ENCODE measurements at places on chromosomes 7 and 10.

DNA sequence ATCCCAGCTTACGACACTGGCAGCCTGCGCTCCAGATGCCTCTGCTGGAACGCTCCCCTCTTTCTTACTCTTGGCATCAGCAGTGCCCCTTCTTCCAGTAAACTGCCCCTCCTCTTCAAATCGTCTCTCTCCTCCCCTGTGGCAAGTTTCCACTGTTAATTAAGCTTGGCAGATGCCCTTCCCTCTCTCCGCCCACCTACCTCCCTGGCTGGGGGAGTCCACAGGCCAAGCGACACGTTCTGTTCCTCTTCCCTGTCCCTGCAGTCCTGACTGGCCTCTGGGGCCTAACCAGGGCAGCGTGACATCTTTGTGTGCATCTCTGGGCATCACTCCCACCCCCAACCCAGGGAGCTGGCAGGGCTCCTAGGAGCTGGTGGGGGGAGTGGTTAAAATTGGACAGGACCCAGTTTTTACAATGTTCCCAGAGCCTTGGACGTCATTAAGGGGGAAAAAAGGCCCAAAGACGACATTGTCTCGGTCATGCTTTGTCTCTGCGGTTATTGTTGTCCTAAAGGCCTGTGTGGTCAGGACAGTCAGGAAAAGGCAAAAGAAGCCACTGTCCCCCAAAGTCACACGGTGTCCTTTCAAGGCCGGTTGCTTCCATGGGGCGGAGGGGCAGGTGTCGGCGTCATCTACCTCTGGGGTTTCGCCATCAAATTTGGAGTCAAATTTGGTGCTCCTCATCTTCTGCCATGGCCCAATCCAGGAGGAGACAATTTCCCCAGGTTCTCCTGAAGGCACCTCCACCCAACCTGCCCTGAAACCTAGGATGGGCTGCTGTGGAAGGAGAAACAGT lies 54.2 kb downstream of the DLG5 start:
- no peak for DNase-seq

- no peak for DNase-seq
Observed at GRCh38 chr7:102152672-102153598, 133.7 kb upstream of the SH2B2 start.

GRCh38 chr10:95314192-95314918 lies 23.6 kb upstream of the PDLIM1 start:
- DNase-seq: no peak

DNA sequence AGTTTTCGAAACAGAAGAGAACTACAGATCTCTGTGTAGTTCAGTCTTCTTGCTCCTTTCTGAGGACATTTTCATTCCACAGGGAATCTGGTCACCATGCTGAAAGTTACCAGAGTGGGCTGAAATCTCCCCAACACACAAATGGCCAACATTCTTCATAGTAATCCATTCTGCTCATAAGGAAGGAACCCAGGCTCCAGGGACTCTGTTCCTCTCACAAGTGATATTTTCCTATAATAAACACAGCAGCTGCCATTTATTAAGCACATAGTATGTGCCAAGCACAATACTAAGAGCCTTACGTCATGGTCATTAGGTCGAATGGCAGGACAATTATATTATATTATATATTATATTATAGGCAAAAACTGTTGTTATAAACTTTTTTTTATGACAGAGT lies 109.8 kb downstream of the RAB11FIP2 start:
- DNase-seq: no peak

DNA sequence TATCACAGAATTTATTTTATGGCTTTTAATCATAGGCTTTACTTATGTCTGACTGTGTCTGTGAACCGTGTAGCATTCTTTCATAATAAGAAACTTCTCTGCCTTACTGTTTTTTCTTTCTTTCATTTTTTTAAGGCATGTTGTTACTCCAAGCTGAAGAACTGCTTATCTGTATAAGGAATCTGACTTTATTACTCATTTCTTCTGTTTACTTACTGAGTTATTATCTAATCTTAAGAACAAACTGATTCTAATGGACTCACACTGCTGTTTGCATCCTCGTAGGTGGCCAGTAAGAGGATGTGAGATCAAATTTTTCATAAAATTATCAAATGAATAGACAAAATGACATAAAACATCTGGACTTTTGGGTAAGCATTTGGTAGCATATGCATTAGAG lies 54.7 kb upstream of the DNAJC1 start:
- no peak for DNase-seq

GRCh38 chr7:77802557-77803405 lies 4.2 kb downstream of the PHTF2 start:
- no peak for DNase-seq

DNA sequence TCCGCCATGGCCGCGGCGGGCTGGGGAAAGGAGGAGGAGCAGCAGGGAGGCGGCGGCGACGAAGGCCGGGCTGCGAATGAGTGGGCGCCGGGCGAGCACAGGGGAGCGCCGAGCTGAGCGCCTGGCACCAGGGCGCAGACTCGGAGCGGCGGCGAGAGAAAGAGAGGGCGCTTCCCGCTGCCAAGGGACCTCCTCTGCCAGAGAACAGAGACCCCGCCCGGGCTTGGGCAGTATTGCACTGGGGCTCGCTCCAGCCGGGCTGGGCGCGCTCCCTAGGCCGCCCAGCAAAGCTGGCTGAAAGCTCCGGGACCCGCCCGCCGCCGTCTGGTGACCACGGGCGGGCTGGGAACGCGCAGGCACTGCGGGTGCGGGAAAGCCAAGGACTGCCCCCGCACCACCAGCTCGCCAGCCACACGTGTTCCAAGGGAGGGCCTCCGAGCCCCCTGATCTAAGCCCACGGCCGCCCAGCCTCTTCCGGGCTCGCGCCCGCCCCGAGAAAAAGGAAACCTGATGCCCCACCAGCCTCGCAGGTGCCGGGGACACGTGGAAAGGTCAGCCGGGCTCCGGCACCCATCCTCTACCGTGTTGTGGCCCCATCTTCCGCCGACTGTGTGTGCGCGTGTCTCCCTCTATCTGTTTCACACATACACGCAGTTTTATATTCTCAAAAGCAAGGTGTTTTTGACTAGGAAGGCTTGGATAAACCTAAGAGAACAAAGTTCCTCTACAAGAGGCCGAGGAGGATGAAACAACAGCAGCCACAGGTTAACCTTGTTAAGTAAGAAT lies at the start of gene CCDC6:
Gene CCDC6, minus strand, starts transcription at position 140 of the 786 bp plus-strand sequence. Its CDS starts 132 bp downstream, at position 8.
- peak; percentile 92 for DNase-seq

- no peak for DNase-seq
Observed at GRCh38 chr10:34866848-34867247, 51.8 kb upstream of the PARD3 start.

DNA sequence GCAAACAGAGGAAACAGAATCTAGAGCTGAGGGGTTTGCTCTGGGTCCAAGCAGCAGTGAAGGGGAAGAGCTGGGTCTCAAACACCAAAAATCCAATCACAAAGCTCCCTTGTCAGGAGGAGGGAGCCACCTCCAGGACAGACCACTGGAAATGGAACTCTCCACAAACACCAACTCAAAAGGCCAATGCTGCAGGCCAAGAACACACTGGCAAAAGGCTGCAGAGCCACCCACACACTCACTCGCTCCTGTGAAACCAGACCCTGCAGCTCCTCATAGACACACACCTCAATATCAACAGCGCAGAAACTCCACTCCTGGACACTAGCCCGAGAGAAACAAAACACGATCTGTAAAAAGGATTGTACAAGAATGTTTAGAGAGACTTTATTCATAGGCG lies 213.5 kb downstream of the PTPRN2 start:
- no peak for DNase-seq

GRCh38 chr7:129793506-129794310 lies 159.1 kb downstream of the UBE2H start:
- no peak for DNase-seq

- DNase-seq: no peak
Observed at GRCh38 chr10:5584895-5585516, 60.2 kb downstream of the CALML3 start.

DNA sequence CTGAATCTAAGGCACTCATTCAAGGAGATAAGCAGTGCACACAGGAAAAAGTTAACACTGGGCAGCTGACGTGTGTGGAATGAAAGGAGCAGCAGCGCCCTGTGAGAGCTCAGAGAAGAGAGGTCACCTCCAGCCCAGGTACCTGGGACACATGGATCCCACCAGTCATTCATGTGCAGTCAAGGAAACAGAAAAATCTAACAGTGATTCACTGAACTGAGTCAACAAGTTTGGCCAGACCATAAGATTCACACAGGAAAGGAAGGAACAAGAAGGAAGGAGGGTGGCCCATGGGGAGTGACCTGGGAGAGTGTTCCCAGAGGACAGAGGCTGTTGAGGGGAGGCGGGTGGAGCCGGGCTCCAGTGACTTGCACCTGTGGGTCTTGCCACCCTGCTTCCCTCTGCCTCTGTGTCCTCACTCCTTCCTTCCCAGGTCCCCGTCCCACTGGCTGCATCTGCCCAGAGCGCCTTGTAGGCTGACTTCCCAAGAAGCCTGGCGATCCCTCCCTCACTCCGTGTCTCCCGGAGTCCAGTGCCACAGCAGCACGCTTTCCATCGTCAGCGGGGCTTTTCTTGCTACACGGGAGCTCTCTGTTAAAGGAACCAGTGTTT lies 27.7 kb downstream of the RNF32 start:
- no peak for DNase-seq

GRCh38 chr10:119461923-119462322 lies 80.6 kb downstream of the RGS10 start:
- DNase-seq: no peak

DNA sequence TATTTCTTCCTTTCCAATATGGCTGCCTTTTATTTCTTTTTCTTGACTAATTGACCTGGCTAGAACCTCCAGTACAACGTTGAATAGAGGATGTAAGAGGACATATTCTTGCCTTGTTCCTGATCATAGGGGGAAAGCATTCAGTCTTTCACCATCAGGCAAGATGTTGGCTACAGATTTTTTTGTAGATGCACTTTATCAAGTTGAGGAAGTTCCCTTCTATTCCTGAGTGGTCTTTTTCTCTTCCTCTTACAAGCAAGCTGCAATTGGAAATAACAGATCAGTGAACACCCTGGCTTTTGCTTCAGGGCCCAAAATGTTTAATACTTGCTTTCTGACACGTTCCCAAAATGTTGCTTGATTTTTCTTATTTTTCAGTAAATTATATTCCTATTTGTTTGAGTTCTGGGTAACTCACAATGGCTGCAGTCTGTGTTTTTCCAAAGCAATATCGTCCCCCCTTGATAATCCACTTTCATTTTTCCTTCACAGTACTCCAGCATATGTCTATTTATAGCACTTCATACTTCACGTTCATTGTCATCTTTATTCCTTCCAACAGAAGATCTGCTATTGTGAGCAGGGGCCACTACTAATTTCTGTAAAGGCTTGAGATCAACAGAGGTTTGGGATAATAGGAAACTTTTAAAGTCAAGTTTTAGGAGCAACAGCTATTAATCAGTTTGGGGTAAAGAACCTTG lies 11.7 kb downstream of the CPEB3 start:
- DNase-seq: no peak
